ENCODE measurements at places on chromosomes 12 and 14. TPM values are rescaled to one million over a fixed set of nuclear protein-coding genes. Genes with fewer than 3 reads are reported as not detected.
A peak's percentile ranks its signal among the peaks of the same experiment; 100 is the strongest.

- no peak for DNase-seq
Observed at GRCh38 chr12:121520119-121520518, 60.7 kb downstream of the KDM2B start.

DNA sequence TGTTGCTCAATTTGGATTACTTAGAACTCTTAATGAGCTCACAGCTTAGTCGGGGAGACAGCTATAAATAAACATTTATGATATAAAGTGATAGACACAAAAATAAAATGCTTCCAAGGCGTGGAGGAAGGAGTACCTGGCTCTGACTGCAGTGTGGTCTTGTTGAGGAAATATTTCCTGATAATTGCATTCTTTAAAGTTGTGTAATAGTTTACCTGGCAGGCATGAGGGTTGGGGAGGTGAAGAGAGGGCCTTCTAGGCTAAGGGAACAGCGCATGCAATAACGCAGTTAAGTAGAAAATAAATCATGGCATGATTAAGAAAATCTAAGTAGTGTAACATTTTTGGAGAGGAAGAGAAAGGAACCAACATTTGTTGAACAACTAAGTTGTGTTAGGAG lies 260.5 kb upstream of the ATP2B1 start:
- DNase-seq = no peak

GRCh38 chr12:71152851-71153250 lies 4.9 kb downstream of the TSPAN8 start:
- no peak for DNase-seq

- no peak for DNase-seq
Observed at GRCh38 chr12:116043659-116044535, 233.6 kb downstream of the MED13L start.

DNA sequence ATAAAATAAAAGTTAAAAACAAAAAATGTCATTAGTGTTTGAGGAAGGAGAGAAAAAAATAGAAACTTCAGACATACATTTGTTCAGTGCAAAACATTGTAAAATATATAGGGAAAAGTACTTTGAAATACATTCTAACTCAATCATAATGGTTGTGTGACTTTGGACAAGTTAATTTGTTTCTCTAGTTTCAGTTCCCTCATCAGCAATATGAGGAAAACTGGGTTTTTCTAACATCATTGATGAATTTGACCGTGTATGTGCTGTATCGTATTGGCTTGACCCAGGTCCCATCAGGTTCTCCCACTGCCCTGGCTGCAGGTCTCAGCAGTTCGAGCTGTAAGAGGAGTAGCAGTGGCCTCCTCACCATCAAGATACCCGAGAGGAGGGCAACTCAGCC lies 173.9 kb upstream of the ATF7IP start:
- DNase-seq = no peak

DNA sequence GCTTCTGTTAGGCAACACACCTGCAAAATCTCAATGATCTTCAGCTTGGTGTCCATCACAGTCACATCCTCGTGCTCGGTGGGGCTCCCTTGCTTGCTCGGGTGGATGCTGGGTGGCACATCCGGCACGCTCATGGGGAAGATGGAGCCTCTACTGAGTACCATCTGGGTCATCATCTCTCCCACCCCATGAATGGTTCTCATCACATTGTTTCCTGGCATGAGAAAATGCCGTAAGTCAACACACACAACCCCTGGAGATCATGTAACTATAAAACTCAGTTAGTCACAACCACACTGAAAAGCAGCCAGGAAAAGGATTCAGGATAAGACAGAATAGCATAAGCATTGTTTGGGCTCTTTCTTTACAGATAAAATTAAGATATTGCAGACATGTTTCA lies 201.1 kb downstream of the ITPR2 start:
- DNase-seq = peak; percentile 27

- no peak for DNase-seq
Observed at GRCh38 chr12:131397493-131398181, 313.3 kb upstream of the SFSWAP start.

The ZFHX2 gene
- total RNA-seq = not detected

DNA sequence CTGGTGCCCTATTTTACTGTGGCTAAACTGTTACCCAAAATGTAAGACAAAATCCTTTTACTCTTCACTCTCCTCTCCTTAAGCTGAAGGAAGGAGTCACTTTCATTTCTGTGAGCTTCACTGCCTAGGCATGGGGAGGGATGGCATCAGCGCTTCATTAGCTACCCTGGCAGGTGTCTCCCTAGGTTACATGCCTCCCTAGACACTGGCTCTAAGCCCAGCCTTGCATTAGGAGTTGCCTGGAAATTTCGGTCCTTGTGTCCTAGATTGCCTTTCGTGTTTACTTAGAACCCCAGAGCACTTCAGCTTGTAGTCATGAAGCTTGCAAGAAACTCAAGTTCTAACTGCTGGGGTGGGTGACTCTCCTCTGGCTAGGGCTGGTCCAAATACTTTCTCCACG lies 520.5 kb upstream of the STXBP6 start:
- DNase-seq = no peak

The IGF1 gene
- total RNA-seq = 1.4 TPM

DNA sequence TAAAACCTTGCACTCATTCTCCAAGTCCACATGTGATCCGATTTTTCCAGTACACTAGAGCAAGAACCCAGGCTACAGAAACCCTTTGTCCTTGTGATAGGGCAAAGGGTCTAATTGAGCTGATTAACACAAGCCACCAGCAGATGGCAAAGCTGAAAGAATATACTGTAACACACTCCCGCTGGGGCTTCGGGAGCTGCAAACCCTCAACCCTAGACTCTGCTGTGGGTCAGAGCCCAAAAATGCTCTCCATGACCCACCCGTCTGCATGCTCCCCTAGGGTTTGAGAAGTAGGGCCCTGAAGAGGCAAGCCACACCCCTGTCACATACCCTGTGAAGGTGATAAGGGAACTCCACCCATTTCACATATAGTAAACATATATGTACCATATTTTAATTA lies 33.6 kb upstream of the PCNX1 start:
- DNase-seq = peak; percentile 47

DNA sequence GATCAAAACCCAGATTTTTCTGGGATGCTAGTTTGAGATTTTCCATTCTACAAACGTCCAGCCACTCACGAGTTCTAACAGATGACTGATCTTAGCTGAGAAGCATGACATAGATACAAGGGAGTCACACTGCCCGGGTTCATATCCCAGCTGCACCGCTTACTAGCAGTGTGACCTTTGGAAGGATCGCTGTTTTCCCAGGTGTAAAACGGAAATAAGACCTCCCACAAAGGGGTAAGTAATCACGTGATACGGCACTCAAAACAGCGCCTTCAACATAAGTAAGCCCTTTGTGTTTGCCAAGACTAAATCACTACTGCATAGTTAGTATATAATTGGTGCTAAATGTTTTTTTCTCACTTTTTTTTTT lies 624 bp upstream of the PWP1 start:
- DNase-seq = peak; percentile 53

The NEUROD4 gene
- not detected for total RNA-seq

Data from GM23248 (cell line).